Sigmoid colon (tissue), 7 donors: ENCODE measurements at places on chromosomes 2 and 18.

GRCh38 chr2:179410552-179411356, 146.1 kb upstream of the SESTD1 start:
- DNase-seq, result peak; percentile 67

DNA sequence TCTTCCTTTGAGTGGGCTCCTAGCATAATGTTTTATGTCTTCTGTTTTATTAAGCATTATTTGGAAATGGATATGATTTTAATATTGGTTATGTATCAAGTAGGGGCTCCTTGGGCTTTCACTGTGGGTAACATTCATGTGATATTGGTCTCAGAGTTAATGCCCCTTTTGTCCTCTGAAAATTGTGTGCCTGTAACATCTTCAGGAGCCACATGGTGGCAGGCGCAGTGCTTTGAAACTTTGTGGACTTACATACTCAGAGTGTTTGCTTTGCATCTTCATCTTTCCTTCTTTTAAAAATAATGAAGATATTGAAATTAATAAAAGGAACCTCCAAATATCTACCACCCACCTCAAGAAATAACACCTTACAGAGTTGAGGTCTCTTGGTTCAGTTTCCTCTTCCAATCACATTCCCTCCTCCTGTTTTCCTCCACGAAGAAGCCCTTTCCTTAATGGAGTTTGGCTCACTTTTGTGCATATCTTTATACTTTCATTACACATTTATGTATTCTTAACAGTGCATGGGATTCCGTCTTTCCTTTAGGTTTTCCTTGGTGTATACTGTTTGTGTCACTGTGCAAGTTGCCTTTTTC, 73.5 kb downstream of the LIMS1 start:
- no peak for DNase-seq

DNA sequence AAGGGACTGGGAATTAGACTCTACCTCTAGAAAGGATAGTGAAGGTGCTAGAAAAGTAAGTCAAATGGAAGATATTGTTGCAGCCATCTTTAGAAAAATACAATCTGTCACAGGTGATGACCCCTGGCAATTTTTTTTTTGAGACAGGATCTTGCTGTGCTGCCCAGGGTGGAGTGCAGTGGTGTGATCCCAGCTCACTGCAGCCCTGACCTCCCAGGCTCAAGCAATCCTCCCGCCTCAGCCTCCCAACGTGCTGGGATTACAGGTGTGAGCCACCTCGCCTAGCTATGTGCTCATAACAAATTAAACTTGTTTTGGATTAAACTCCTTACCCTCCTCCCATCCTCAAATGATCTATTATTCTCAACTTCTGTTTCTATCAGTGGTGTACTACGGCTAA, 3.8 kb upstream of the GIGYF2 start:
- DNase-seq, result no peak

- DNase-seq, result no peak
These were observed 32.8 kb upstream of the BIN1 start for GRCh38 chr2:127139766-127140165.

GRCh38 chr2:202716953-202717597, 82.3 kb downstream of the FAM117B start:
- DNase-seq, result no peak

- DNase-seq, result no peak
These were observed 45.6 kb upstream of the SALL3 start for GRCh38 chr18:78934003-78934402.

GRCh38 chr2:69933254-69933828, 18.4 kb downstream of the MXD1 start:
- DNase-seq, result no peak

DNA sequence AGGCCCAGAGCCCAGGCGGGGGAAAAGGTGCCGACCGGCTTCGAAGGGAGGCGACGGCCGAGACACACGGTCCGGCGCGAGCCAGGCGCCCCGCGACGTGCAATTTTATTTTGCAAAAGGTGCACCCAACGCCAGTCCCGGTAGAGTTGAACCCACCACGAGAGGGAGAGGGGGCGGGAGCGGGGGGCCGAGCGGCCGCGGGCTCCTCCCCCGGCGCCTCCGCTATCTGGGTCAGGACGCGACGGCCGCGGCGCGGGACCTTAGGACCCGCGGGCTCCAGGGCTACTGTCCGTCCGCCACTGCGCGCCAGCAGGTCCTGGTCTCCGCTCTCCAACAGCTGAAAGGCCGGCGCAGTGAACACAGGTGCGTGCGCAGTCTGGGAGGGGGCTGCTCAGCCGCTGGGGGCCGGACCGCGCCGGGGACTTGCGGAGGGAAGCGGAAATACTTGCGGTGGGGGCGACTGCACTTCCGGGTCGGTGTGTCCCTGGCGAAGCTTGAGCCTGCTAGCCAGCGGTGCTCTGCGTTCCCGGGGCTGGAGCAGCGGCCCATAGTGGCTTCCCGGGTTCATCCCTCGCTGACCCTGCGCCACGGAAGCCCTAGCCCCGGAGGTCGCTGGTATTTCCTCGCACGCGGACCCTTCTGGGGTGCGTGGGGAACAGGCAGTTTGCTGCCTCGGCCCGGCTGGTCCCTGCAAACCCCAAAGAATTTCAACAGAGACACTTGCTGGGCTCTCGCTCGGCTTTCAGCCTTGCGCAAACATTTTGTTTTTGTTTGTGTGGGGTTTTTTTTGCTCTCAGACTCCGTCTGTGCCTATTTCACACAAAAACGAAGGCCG, at the start of gene RMDN2:
Gene RMDN2, plus strand, starts transcription at position 225 of the 835 bp plus-strand sequence. CDS start 3,991 bp downstream, outside the sequence.
- peak; percentile 96 for DNase-seq

GRCh38 chr2:230694241-230694640, 18.4 kb upstream of the CAB39 start:
- DNase-seq, result no peak

GRCh38 chr2:128552806-128553551, 234.3 kb upstream of the HS6ST1 start:
- no peak for DNase-seq

GRCh38 chr2:185990861-185991525, 252.4 kb downstream of the FSIP2 start:
- DNase-seq, result no peak

DNA sequence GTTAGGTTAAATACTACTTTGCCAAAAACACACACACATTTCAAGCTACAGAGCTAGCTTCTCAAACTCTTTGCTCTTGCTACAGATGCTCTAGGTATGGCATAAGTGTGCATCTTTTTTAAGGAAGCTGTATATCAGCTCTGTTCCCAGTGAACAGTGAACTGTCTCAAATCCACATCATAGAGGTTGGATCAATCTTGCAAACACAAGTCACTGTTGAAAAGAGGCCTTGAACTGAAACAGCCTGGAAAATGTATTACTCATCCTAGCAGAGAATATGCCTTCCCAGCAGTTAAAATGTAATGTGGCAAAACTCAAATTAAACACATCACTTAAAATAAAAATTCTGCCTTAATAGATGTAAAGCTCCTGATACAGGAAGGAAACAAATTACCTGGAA, 151.8 kb downstream of the WDPCP start:
- no peak for DNase-seq

DNA sequence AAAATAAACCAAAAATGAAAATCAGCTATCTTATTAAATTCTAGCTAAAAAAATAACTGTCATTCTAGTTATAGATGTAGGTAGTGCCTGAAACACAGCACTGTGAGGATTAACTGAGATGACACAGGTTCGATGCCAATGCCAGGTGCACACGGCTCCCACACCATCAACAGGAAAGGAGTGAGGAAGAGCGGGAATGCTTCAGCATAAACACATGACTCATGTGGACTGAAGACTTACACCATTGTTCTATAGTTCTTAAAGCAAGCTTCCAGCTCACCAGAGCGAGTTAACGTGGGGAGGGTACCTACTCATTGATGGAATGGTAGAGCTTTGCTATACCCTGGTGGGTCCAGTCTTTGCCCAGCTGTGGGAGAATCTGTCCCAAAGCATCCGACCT, 76.7 kb downstream of the EMILIN2 start:
- no peak for DNase-seq

DNA sequence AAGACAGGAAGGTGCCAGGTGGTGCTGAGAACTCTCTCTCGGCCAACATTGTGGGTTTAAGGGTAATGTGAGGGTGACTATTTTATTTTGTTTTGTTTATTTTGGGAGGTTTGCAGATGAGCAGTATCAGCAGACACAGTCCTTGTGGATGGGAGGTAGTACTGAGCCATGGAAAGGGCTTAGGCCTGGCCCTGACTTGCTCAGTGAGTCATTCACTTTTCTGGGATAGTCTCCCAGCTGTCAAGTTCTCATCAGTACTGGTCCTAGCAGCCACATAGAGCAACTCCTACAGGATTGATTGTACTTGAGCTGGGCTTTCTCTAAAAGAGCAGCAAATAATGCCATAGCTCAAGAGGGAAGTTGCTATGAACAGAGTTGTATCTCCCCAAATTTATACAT, 175.2 kb downstream of the LOXHD1 start:
- DNase-seq, result no peak

DNA sequence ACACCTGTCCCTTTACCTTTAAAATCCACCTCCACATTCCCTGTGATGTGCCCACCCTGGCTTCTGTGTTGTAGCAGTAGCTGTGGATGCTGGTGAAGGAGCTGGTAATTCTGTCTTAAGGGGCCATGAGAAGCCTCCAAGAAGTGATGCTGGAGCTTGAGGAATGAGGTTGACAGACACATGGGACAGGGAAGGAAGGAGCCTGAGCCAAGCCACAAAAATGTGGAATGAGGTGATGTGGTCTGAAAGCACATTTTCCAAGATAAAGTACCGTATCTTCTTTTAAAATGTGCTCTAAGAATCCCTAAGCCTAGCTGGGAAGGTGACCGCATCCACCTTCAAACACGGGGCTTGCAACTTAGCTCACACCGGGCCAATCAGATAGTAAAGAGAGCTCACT, 31.2 kb downstream of the VWA3B start:
- no peak for DNase-seq

DNA sequence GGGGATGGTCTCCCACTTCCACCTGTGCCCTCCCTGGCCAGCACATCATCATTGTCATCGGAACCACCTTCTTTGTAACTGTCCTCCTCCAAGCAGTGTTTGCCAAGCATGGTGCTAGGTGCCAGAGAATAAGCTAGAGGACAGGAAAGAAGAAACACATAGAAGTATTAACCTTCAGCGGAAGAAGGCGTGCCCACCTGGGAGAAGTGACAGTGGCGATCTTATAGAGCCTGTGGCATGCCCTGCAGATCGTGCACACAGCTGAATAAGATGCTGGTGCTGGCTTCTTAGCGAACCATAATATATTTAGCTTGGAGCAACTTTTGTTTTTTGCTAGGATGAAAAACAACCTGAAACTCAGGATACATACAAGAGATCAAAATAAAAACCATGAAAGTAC, 148.0 kb downstream of the FAM210A start:
- DNase-seq, result no peak

DNA sequence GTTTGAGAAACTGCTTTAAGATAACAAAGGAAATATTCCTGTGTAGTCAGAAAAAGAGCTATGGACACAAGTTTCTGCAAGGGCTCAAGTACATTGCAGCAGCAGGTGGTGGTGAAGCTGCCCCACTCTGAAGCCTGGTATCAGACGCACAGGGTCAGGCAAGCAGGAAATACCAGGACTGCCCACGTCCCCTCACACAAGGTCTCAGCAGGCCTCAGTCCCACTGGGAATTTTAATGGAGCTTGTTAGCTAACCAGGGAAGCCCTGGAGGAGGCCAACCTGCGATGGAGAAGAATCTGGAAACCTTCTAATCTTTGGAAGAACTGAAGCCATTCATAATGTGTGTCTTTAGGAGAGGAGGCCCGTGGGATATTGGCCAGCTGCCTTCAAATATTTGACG, 168.3 kb downstream of the UXS1 start:
- no peak for DNase-seq

GRCh38 chr18:45316127-45316526, 299.1 kb upstream of the SLC14A2 start:
- no peak for DNase-seq

DNA sequence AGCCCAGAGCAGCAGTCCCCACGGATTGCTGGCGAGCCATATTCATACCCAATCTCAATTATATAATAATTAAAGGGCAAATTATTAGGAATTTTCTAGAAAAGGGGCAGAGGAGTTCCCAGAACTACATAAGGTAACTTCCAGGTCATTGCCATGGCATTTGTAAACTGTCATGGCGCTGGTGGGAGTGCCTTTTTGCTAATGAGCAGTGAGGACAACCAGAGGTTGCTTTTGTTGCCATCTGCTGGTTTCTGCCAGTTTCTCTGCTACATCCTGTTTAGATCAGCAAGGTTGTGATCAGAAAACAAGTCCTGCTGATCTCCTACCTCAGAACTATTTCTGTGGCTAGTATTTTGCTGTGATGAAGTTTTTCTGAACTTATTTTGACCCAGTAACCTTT, 159.8 kb upstream of the PIEZO2 start:
- DNase-seq, result no peak

DNA sequence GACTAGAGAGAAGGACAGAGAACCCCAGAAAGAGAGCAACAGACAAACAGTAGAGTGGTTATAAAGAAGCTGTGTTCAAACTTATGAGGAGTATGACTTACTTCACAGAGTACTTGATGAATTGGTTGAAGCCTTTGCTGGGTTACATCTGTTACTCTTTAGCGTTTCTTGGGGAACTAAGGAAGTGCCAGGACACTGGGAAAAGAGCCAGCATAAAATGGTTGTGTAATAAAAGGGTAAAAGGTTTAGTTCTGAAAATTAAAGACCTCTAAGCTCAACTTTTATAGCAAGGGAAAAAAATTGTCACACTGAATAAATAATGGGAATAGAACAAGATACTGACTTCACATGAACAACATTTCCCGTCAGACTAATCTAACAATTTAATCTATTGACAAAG, 17.0 kb upstream of the STAT4 start:
- DNase-seq, result peak; percentile 67

- no peak for DNase-seq
These were observed 91.4 kb upstream of the IL1R2 start for GRCh38 chr2:101900375-101900774.
